Neural crest cell (in vitro differentiated cells): ENCODE measurements at places on chromosomes 7 and 10. TPM values are rescaled to one million over a fixed set of nuclear protein-coding genes. Genes with fewer than 3 reads are reported as not detected.

- no peak overlapping the region for H3K27ac ChIP-seq
- no peak overlapping the region for H3K4me3 ChIP-seq
- H3K27me3 ChIP-seq: no peaks in the 10 kb centered on the region
- no peaks in the 10 kb centered on the region for H3K36me3 ChIP-seq
Observed at GRCh38 chr10:14742815-14743214, 31.9 kb downstream of the FAM107B start.

- no peaks in the 10 kb centered on the region for H3K36me3 ChIP-seq
- H3K4me1 ChIP-seq: peaks cover 4% of the 10 kb centered on the region
- no peaks in the 10 kb centered on the region for H3K27me3 ChIP-seq
- H3K27ac ChIP-seq: no peak overlapping the region
- DNase-seq: no peak
Observed at GRCh38 chr7:81404669-81405068, 365.2 kb downstream of the HGF start.

Gene RSPH10B
- total RNA-seq: 0.07 TPM in 1 of 2 replicates, not detected in the other

DNA sequence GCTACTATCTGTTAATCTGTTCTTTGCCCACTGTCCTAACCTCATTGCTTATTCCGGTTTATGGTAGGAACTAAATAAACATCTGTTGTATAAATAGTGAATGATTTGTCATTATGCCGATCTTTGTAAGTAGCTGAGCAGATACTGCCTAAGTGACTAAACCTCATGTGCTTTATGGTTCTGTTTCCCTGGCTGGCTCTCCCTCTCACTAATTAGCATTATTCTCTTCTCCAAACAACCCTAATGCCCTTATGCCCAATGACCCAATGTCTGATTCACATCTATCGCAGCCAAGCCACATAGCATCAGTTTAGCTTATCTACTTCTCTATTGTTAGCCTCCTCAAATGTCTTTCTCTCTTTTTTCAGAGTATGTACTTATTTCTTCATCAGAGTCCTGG is 462.3 kb upstream of the POT1 start:
- H3K27ac ChIP-seq: no peak overlapping the region
- H3K27me3 ChIP-seq: no peaks in the 10 kb centered on the region
- no peaks in the 10 kb centered on the region for H3K36me3 ChIP-seq
- H3K4me1 ChIP-seq: peaks cover 8% of the 10 kb centered on the region
- no peak overlapping the region for H3K4me3 ChIP-seq

GRCh38 chr7:20172736-20173334 is 44.3 kb downstream of the MACC1 start:
- no peaks in the 10 kb centered on the region for H3K4me1 ChIP-seq
- no peaks in the 10 kb centered on the region for H3K36me3 ChIP-seq
- H3K27ac ChIP-seq: no peak overlapping the region
- peak; percentile 56 for DNase-seq
- H3K4me3 ChIP-seq: no peak overlapping the region
- no peaks in the 10 kb centered on the region for H3K27me3 ChIP-seq

DNA sequence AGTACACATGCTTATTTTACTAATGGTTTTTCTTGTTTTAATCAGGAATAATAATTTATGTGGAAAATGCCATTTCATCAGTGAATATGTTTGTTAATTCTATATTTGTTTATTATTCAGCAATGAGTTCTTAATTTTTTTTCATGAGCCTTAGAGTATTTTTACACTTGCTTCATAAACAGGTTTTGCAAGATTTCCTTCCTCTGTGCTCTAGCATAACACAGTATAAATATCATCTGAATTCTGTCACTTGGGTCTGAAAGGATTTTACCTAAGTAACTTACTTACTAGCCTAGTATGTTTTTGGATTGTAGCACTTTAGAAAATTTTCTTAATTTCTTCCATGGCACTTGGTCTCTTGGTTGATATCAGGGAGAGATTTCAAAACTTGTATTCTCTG is 45.8 kb downstream of the GLCCI1 start:
- no peak for DNase-seq
- H3K27ac ChIP-seq: no peak overlapping the region
- H3K4me3 ChIP-seq: no peak overlapping the region
- peaks cover 12% of the 10 kb centered on the region for H3K36me3 ChIP-seq

GRCh38 chr7:80825499-80825898 is 93.4 kb downstream of the SEMA3C start:
- peaks cover 42% of the 10 kb centered on the region for H3K4me1 ChIP-seq
- H3K36me3 ChIP-seq: peaks cover 4% of the 10 kb centered on the region
- H3K27me3 ChIP-seq: no peaks in the 10 kb centered on the region
- DNase-seq: no peak
- H3K4me3 ChIP-seq: no peak overlapping the region
- peak overlapping the region; percentile 45 for H3K27ac ChIP-seq

GRCh38 chr10:47423476-47423875 is 39.4 kb upstream of the ZNF488 start:
- no peak for DNase-seq
- no peak overlapping the region for H3K4me3 ChIP-seq
- peaks cover 16% of the 10 kb centered on the region for H3K4me1 ChIP-seq
- H3K27me3 ChIP-seq: peaks cover under 1% of the 10 kb centered on the region

DNA sequence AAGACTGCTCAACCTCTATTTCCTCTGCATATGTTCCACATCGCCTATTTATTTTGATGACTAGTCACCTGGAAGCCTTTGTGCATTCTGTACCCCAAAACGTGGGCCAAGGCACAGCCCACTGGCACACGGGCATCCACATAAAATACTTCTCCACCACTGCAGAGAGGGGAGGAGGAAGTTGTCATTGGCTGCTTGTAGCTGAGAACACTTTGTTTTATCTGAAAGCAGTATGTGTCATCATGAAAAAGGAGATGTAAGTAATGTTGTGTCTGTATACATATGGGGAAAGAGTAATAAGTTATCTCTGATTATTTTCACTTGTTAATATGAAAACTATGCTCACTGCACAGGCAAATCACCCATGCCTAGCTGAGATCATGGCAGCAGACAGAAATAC is 48.2 kb upstream of the AMPH start:
- DNase-seq: no peak
- H3K4me1 ChIP-seq: peaks cover 4% of the 10 kb centered on the region
- H3K36me3 ChIP-seq: no peaks in the 10 kb centered on the region
- H3K27ac ChIP-seq: no peak overlapping the region
- H3K27me3 ChIP-seq: no peaks in the 10 kb centered on the region
- H3K4me3 ChIP-seq: no peak overlapping the region

GRCh38 chr10:52135101-52135500 is 179.0 kb upstream of the DKK1 start:
- no peak overlapping the region for H3K4me3 ChIP-seq
- no peaks in the 10 kb centered on the region for H3K27me3 ChIP-seq
- no peak for DNase-seq
- no peaks in the 10 kb centered on the region for H3K36me3 ChIP-seq
- no peak overlapping the region for H3K27ac ChIP-seq

Gene C7orf57
- total RNA-seq: not detected in 2 replicates

Gene GIMAP8
- not detected in 2 replicates for total RNA-seq

Gene OR6V1
- total RNA-seq: not detected in 2 replicates

Gene TEX36
- not detected in 2 replicates for total RNA-seq

- H3K36me3 ChIP-seq: peaks cover 2% of the 10 kb centered on the region
- peaks cover 15% of the 10 kb centered on the region for H3K4me1 ChIP-seq
- no peak for DNase-seq
- H3K4me3 ChIP-seq: no peak overlapping the region
- peak overlapping the region; percentile 11 for H3K27ac ChIP-seq
- no peaks in the 10 kb centered on the region for H3K27me3 ChIP-seq
Observed at GRCh38 chr10:115830265-115830970, 442.6 kb downstream of the GFRA1 start.

- DNase-seq: no peak
- H3K4me3 ChIP-seq: no peak overlapping the region
- no peak overlapping the region for H3K27ac ChIP-seq
- peaks cover 3% of the 10 kb centered on the region for H3K36me3 ChIP-seq
- no peaks in the 10 kb centered on the region for H3K27me3 ChIP-seq
Observed at GRCh38 chr10:14700546-14700945, 74.2 kb downstream of the FAM107B start.

- H3K27me3 ChIP-seq: no peaks in the 10 kb centered on the region
- H3K4me1 ChIP-seq: no peaks in the 10 kb centered on the region
- H3K4me3 ChIP-seq: no peak overlapping the region
- H3K27ac ChIP-seq: no peak overlapping the region
Observed at GRCh38 chr10:8114741-8115617, 60.5 kb downstream of the GATA3 start.

DNA sequence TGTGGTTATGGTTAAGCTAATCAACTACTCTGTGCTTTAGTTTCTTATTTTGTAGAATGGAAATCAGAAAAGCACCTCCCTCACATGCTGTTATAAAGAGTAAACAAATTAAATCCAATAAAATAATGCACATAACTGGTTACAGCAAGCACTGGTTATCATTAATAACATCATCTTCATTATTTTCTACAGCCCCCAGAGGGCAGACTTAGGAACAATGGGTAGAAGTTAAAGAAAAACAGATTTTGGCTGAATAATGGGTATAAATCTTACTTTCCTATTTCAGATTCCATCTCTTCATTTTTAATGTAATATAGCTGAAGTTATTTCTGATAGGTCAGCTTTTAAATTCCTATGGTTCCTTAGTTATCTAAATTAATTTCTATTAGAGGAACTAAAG is 126.5 kb downstream of the DOCK4 start:
- peaks cover 5% of the 10 kb centered on the region for H3K36me3 ChIP-seq
- H3K4me1 ChIP-seq: no peaks in the 10 kb centered on the region
- no peaks in the 10 kb centered on the region for H3K27me3 ChIP-seq
- H3K27ac ChIP-seq: no peak overlapping the region
- H3K4me3 ChIP-seq: no peak overlapping the region

GRCh38 chr10:107718864-107719263 is 554.4 kb upstream of the SORCS1 start:
- no peak for DNase-seq
- H3K4me3 ChIP-seq: no peak overlapping the region
- no peaks in the 10 kb centered on the region for H3K4me1 ChIP-seq
- H3K36me3 ChIP-seq: no peaks in the 10 kb centered on the region

DNA sequence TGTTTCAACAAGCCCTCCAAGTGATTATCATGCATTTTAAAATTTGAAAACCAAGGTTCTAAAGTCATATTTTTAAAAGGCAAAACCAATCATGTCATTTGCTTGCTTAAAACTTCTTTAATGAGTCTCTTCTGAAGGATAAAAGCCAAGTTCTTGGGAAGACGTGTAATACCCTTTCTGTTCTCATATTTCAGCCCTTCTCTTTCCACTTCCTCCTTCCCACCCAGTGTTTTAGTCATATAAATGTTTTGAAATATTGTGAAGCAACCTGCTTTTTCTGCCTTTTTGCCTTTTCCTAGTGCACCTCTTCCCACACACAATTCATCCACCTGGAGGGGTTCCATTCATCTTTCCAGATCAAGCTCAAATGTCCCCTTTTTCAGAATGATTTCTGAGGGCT is 211.1 kb upstream of the LRRTM3 start:
- peaks cover 2% of the 10 kb centered on the region for H3K27me3 ChIP-seq
- H3K27ac ChIP-seq: no peak overlapping the region
- H3K4me1 ChIP-seq: no peaks in the 10 kb centered on the region
- H3K4me3 ChIP-seq: no peak overlapping the region

Gene STEAP1
- total RNA-seq: 2.4 and 3.3 TPM in 2 replicates

Gene ICA1
- total RNA-seq: 3.5 and 4.2 TPM in 2 replicates

Gene C10orf53
- total RNA-seq: 0.14 TPM in 1 of 2 replicates, not detected in the other

Gene NKX2-3
- total RNA-seq: not detected in 2 replicates

DNA sequence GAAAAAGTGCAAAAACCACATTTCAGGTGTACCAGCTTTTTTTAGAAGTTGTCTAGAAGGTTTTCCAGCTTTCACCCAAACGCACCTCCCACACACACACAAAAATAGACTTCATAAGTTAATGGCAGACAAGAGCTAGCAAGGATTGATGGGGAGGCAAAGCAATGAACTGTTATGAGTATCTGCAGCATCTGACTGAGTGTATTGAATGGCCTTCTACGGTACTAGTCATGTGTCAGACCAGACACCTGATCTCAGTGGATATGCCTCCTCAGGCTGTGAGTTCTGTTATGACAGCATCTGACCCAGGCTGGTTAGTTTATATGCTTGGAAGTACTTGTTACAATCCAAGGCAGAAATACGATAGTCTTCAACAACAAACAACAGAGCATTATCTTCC is 406.1 kb upstream of the AUTS2 start:
- H3K36me3 ChIP-seq: peaks cover 3% of the 10 kb centered on the region
- H3K27ac ChIP-seq: no peak overlapping the region
- H3K4me1 ChIP-seq: peaks cover 4% of the 10 kb centered on the region
- no peak overlapping the region for H3K4me3 ChIP-seq
- no peaks in the 10 kb centered on the region for H3K27me3 ChIP-seq

Gene CCDC3
- 6.1 and 6.4 TPM in 2 replicates for total RNA-seq

DNA sequence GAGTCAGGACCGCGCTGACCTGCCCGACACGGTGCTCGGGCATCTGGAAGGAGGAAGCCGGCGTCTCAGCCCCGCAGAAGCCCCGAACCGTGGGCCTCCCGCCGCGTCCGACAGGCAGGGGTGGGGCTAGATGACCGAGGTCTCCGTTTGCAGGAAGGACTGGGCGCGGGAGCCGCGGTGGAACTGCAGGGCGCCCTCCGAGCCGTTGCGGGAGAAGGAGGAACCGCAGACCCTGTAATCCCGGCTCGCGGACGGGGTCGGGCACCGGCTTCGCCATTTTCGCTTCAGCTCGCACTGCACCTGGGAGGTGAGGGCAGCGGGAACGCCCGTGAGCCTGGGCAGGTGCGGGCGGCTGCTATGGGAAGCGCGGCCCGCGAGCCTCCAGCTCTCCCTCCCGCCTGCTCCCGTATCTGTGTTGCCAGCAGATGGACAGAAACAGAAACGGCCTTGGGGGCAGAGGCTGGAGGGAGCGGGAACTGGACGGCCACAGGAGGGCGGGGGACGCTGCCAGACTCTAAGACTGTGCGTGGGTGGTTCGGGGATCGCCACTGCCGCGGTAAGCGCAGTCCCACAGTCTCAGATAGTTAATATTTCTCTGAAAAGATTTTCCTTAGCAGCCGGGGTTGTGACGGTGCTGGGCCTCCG is 114.1 kb downstream of the VIPR2 start:
- peak overlapping the region; percentile 72 for H3K4me3 ChIP-seq
- DNase-seq: peak; percentile 61
- peaks cover 37% of the 10 kb centered on the region for H3K4me1 ChIP-seq
- no peaks in the 10 kb centered on the region for H3K36me3 ChIP-seq

DNA sequence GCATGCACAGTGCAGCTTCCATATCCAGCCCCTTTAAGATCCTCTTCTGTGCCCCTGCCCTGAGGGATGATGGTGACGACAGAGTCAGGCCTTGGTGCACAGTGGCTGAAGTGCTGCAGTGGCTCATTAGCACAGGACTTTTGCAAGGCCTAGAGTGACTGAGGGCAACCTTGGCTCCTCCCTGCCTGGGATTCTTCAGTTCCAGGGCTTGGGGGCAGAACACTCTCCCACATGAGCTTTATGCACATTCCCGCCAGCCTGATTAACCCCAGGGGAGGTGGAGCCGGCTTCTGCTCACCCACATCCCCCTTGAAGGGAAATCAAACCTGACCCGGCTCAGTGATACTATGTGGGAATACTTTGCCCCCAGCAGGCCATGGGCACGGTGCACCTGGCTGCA is 253.4 kb downstream of the GALNT17 start:
- no peak for DNase-seq
- H3K27me3 ChIP-seq: no peaks in the 10 kb centered on the region
- no peak overlapping the region for H3K27ac ChIP-seq
- no peaks in the 10 kb centered on the region for H3K4me1 ChIP-seq
- no peaks in the 10 kb centered on the region for H3K36me3 ChIP-seq
- H3K4me3 ChIP-seq: no peak overlapping the region

GRCh38 chr10:77539147-77539935 is 98.3 kb downstream of the KCNMA1 start:
- H3K27ac ChIP-seq: no peak overlapping the region
- H3K4me3 ChIP-seq: no peak overlapping the region
- H3K4me1 ChIP-seq: no peaks in the 10 kb centered on the region
- H3K27me3 ChIP-seq: peaks cover 9% of the 10 kb centered on the region
- H3K36me3 ChIP-seq: no peaks in the 10 kb centered on the region
